Tracheal epithelial cell (primary cell): ENCODE measurements at places on chromosomes 7 and 10. TPM values are rescaled to one million over a fixed set of nuclear protein-coding genes. Genes with fewer than 3 reads are reported as not detected.

ENO4 gene
- total RNA-seq, result not detected in 2 replicates

MRLN gene
- not detected in 2 replicates for total RNA-seq

SUGCT gene
- 16.6 and 17.1 TPM in 2 replicates for total RNA-seq

ELN gene
- total RNA-seq, result not detected in 2 replicates

TMEM229A gene
- not detected in 2 replicates for total RNA-seq
